Transverse colon (tissue), 4 donors: ENCODE measurements at places on chromosomes 1 and 21.

DNA sequence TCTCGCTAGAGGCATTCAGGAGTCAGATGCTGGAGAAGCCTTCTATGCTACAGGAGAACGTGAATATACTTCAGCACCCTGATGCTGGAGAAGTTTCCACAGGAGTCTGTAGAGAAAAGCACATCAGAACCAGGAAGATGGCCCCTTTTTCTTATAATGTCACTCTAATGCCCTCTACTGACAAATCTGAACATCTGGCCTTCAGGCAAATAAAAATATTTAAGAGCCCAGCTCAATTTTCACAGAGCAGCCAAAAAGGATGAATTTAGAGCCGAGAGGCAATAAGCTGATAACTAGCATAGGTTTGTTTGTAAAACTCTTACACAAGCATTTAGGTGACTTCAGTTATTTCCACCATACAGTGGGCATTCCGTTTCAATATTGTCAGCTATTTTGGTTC lies 3.8 kb upstream of the RRP15 start:
- DNase-seq = no peak

DNA sequence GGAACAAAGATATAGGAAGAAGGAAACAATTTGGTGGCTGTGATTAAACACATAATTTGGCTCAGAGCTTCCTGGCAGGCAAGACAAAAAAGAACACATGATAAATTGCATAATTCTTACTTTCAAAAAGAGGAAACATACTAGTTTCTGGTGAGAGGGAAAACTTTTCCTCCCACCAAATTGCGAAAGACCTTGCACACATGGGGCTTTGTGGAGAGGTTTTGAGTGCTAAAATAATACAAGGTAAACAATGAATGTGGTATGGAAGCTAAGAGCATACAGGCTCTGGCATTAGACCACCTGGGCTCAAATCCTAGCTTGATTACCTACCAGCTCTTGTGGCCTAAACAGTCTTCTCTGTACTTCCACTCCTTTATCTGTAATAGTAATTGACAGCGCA lies 140.2 kb upstream of the HOOK1 start:
- peak; percentile 8 for DNase-seq

DNA sequence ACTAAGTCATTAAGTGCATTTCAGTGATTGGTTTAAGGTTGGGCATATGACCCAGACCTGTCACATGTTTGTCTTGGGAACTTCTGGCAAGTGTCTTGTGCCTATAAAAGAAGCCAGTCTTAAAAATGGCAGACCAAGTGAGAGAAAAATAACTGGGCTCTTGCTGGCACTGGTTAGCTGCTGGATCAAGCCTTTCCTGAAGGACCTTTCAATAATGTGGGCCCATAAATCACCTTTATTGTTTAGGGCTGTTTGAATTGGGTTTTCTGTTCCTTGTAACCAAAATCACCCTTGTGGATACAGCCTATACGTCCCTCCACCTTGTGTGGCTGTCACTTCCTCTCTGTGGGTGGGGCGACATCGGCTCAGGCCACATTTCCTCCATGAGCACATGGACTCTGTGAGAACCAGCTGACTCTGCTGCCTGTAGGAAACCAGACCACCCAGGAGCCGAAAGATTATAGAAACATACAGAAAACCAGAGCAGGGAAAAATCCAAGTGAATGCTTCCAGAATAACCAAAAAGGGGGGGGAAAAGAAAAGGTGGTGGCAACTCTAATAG lies 25.6 kb upstream of the WNT4 start:
- no peak for DNase-seq

DNA sequence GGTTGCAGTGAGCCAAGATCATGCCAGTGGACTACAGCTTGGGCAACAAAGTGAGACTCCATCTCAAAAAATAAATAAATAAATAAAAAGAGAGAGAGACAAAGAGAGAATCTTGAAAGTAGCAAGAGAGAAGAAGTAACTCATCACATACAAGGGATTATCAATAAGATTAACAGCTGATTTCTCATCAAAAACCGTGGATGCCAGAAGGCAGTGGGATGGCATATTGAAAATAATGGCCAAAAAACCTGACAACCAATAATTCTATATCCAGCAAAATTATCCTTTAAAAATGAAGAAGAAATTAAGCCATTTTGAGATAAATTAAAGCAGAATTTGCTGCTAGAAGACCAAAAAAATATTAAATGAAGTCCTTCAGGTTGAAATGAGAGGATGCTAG lies 35.7 kb downstream of the KLHDC7A start:
- no peak for DNase-seq

DNA sequence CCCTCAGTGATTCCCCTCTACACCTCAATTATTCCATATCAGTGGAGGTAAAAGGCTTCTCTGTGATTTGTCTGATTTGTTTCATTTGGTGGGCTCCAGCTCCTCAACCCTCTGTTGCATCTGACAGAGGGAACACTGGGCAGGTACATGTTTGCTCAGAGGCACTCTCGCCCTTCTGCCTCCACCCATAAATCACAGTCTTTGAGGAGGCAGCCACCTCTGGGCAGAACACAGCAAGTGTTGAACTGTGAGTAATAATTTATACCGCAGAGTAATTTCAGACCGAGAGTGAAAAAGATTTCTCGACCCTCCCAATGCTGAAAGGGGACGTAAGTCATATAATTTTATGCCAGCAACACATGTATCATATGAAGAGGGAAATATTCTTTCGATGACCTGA lies 330.1 kb upstream of the PBX1 start:
- no peak for DNase-seq

DNA sequence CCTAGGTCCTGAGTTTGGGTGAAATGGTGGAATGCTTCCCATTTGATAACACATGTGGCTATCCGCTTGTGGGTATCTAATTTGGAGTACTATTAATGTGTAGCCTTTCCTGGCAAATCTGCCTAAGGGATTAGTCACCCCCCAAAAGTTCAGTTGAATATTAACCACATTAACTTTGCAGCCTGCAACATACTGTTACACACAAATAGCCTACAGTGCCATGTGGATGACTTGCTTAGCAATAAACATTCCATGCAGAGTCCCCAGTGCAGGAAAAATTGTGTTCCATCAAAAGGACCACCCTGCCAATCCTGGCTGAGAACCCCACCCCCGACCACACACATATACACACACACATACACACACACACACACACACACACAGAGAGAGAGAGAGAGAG lies 303.3 kb upstream of the ESRRG start:
- DNase-seq = no peak

DNA sequence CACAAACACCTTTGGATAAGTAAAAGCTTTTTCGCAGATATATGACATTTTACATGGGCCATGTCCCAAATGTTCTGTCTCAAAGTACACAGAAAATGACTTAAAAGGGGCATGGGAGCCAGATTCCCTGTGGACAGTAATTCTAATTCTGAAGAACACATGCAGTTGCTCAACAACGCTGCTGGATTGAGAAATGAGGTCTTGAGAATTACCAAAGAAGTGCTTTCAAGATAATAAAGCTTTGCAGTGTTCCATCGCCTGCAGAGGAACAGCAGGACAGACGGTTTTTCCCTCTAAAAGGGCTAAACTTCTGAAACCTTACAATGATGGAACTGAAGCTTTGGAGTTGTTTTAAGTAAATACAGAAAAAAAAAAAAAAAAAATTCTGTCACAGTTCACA lies 55.3 kb upstream of the HSPA13 start:
- DNase-seq = no peak

DNA sequence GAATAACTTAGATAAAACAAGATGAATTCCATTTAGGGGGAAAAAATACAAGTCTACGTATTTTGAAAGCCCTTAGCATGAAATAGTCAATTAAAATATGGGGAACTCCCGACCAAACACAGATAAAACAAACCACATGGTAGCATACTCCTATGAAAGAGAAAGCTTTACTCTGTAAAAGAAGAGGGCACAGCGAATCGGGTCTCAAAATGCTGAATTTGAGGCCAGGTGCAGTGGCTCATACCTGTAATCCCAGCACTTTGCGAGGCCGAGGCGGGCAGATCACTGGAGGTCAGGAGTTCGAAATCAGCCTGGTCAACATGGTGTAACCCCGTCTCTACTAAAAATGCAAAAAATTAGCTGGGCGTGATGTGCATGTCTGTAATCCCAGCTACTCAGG lies 116.9 kb upstream of the TIAM1 start:
- no peak for DNase-seq

GRCh38 chr1:115911294-115911693 lies 65.0 kb upstream of the SLC22A15 start:
- DNase-seq = no peak

- no peak for DNase-seq
These were observed 26.8 kb upstream of the LRIF1 start for GRCh38 chr1:110990541-110990940.

DNA sequence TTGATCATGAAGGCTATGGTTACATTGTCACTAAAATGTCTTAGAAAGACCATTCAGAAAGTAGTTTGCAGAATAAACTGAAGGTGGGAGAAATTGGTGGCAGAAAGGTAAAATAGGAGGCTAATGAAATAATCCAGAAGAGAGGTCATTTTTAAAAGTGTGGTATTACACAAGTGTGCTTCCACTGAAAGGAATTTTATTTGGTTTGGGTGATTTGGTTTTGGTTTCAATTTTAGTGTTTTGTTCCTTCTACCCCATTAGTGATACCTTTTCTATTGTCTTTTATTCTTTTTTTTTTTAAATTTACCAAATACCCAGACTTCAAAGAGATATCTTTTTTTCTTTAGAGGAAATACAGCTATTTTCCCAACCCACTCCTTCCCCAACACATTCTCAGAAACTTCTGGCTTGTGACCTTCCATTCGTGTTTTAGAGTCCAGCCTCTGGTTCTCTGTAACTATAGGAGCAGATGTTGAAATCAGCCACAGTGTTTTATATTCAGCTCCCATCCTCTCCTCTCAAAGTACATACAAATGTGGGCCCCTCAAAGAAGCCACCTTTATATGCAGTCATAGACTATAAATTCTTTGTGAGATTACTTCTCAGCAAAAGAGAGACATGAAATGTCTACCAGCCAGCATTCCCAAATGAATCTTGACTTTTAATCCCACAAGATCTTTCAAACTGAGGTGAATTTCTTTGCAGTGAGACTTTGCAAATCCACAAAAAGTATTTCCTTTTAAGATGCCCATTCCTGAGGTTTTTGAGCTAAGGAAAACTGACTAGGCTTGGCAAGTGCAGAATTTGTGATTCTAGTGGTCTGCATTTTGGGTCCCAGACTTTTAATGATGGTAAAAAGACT lies 42.0 kb upstream of the PALMD start:
- DNase-seq = no peak

- DNase-seq = peak; percentile 87
These were observed 8.3 kb downstream of the ELF3 start for GRCh38 chr1:202018468-202019234.

GRCh38 chr1:31694964-31695313 lies 8.9 kb downstream of the COL16A1 start:
- no peak for DNase-seq
